ENCODE measurements at places on chromosomes 5 and 9.

GRCh38 chr9:112384690-112385089 lies 4.8 kb downstream of the HSDL2 start:
- DNase-seq = no peak

DNA sequence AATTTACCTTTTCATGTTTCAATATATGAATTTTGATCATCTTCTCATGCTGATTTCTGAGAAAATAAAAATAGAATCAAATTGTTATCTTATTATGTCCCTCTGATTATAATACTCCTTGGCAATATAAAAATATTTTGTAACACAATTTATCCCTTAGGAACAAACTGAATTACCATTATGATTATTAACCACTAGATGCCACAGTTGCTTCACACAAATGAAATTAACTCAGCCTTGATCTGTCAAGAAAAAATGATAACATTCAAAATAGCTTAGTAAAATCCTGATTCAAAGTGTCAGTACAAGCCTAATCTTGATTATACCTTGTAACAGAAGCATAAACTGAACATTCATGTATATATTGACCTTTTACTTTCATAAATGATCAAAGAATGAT lies 4.8 kb upstream of the CHSY3 start:
- no peak for DNase-seq

GRCh38 chr9:106065136-106065535 lies 370.8 kb downstream of the TMEM38B start:
- no peak for DNase-seq

GRCh38 chr5:135662061-135662481 lies 83.3 kb upstream of the CXCL14 start:
- DNase-seq = no peak

DNA sequence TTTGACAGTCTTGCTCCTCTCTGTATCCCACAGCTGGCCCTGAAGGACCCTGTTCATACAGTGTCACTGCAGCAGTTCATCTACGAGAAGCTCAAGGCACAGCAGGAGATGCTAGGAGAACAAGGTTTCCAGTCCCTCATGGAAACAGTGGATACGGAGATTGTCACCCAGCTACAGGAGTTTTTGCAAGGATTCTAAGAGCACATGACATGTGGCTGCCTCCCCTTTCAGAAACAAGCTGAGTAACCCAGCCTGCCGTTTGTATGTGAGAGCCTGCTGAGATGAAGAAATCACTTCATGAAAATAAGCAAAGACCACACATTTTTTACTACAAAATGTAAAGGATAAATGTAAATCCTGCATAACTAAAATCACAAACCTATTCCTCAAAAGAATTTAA lies 48.5 kb downstream of the LRRC70 start:
- no peak for DNase-seq

- no peak for DNase-seq
Observed at GRCh38 chr5:40021007-40021406, 596.2 kb upstream of the DAB2 start.

DNA sequence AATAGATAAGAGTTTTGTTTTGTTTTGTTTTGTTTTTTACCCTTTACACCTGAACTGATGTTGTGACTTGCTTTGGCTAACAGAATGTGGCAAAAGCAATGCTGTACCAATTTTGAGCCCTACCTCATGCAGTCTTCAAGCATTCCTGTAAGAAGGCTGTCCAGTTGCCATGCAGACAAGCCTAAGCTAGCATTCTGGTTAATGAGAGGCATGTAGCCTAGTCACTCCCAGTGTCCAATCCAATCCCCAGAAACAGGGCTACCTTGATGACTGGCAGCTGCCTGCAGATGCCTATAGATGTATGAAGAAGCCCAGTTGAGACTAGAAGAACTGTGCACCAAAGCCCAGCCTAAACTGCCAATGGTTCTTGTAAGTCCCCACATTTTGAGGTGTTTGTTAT lies 9.4 kb upstream of the EFNA5 start:
- no peak for DNase-seq

- no peak for DNase-seq
Observed at GRCh38 chr5:140875085-140876065, at the start of gene PCDHA12. TSS of gene PCDHA12 (plus strand) at chr5:140875308. CDS start at chr5:140875473, 165 bp downstream.

DNA sequence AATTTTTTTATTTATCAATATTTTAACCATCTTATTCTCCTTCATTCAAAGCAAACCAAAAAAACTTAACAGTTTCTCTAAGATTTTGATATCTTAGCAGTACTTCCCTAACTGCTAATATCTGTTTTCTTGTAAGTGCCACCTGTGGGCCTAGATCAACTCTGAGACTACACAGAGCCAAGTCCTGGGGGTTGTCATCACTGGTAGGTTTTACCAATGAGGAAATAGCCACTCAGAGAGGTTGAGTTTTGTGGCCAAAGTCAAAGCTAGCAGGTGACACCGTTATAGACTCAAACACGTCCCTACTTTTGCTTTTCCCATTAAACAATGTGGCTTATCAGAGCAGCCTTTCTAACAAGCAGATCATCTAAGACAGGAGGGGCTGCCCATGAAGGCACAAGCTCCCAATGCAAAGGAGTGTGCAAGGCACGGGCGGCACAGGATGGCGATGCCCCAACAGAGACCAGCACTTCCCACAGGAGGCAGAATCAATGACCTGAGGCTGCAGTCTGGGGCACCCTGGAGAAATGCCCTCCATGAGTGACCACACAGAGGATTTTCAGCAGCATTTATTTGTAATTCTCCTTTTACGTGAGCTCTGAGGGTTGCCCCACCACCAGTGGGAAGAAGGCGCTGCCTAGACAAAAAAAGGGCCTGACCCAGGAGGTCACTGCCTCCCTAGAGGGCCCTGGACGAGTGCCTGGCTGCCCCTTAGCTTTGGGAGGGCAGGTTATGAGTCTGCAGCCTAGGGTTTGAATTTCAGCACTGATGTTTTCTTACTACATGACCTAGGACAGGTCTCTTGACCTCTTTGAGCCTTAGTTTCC lies 7.4 kb downstream of the TBC1D2 start:
- no peak for DNase-seq

DNA sequence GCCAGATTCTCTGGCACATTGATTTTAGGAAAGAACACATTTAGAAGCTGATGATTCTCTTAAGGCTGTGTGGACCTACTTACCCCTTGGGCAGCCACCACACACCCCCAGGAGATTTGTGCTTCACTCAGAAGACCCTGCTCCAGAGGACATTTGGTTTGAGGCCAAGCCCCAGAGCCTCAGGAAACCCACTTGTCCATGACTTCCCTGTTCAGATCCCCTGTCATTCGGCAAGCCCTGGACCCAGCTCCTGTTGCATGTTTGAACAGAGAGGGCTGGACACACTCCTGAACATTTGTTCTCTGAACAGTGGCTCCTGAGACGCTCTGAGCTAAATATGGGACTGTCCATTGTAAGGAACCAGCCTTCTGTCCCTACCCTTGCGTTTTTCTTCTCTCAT lies 82.1 kb downstream of the AMBP start:
- DNase-seq = no peak

GRCh38 chr5:103724271-103724670 lies 161.7 kb upstream of the NUDT12 start:
- no peak for DNase-seq

GRCh38 chr9:114769624-114770023 lies 36.2 kb downstream of the TNFSF15 start:
- no peak for DNase-seq

- DNase-seq = no peak
Observed at GRCh38 chr5:68898951-68899471, 194.8 kb upstream of the SLC30A5 start.

DNA sequence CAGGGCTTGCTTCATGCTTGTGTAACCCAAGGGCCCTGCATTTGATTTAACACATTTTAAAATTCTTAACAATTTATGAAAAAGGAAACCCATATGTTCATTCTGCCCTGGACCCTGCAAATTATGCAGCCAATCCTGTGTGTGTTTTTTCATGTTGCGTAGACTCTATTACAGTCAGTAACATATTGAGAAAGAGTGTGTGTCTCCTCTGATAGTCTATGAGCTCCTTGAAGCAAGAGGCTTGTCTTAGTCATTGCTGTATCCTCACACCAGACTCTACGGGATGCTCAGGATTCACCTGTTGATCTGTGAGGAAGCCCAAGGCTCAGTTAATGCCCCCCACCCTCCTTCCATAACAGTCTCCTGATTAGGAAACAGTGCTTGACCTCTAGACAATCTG lies 177.3 kb upstream of the DMAC1 start:
- DNase-seq = no peak

- DNase-seq = no peak
Observed at GRCh38 chr9:18384066-18384465, 89.9 kb upstream of the ADAMTSL1 start.

DNA sequence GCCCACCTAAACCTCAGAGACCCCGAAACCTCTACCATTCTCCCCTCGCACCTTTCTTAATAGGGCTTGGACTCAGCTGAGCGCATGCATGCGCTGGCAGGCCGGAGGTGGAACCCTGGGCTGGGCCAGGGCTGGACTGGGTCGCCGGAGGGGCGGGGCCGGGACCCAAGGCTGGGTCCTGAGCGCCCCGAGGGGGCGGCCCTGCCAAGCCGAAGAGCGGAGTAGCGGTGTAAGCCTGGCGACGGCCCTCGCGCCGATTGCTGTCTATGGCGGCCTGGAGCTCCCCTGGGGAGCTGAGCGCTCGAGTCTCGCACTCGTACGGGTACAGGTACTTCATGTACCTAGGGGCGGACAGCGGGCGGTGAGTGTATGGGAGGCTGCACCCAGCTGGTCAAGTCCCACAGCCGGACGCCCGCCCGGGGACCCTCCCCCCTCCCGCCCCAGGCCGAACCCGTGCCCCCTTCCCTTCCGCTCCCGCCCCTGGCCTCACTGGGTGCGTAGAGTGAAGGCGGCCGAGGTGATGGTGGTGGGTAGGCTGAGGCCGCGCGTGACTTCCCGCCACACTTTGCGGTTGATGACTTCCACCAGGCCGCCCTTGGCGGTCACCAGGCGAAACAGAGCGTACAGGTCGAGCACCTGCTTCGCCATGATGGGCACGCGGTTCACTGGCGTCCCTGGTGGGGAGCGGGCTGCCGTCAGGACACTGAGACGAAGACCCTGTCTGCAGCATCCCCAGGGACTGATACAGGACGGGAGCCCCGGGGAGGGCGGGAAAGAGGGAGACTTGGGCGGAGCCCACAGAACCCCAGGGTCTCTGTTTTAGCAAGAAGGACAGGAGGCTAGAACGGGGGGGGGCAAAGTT lies 3.3 kb upstream of the DCTN3 start:
- no peak for DNase-seq

- no peak for DNase-seq
Observed at GRCh38 chr9:133843751-133844397, 105.7 kb upstream of the SARDH start.

- peak; percentile 19 for DNase-seq
Observed at GRCh38 chr5:32707418-32707997, 3.6 kb upstream of the NPR3 start.

DNA sequence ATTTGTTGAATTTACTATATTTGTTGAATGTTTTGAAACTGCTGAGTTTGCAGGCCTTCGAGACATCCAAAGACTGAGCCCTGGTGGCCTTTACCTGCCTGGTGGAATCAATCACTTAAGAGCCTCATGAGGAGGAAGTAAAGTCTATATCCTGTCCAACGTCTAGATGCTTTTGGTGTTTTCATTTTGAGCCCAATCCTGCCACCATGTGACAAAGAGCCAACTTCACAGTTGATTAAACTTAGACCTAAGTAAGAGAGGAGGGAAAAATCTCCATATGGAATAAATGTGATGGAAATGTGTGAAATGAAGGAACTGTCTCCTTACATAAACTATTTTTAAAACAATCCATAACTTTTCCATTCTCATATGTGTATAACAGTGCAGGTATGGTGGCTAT lies 220.1 kb downstream of the PRR16 start:
- DNase-seq = no peak

GRCh38 chr5:92527311-92528078 lies 1053.5 kb downstream of the NR2F1-AS1 start:
- no peak for DNase-seq

GRCh38 chr5:87787625-87788256 lies 375.0 kb upstream of the CCNH start:
- DNase-seq = no peak

DNA sequence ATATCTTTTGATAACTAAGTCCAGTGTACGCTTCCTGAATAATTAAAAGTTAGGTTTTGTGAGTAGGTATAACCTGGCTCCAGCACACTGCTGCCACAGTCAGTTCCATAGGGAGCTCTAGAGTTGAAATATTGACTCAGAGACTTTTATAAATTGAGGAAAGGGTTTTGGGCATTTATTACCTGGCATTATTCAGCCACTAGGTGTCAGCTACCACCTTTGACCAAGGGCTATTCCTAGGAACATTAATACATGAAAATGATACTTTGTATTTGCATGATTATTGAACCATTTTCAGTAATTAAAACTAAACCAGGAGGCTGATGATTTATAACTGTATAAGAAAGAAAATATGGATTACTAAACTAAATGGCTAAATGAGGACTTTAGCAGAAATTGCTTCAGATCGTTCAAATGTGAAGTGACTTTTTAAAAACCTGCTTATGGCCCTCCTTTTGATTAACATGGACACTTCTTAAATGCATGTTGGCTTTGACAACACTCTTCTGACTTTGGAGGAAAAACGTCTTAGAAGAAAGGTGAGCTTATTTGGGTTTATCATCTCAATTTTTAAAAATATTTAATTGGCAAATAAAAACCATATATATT lies 83.0 kb downstream of the SMC2 start:
- DNase-seq = peak; percentile 5

DNA sequence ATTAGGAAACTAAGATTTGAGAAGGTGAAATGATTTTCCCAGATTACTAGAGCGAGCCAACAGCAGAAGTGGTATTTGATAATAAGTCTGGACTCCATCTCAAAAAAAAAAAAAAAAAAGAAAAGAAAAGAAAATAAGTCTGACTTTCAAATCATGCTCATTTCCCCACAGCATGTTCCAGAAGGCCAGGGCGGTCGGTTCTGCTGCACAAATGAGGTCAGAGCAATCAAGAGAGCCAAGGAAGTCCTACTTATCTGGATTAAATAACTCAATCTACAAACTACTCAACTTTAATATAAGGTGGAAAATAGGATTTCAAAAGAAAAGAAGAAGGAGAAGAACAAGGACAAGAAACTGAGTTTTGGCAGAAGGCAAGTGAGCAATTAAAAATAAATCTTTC lies 130.4 kb upstream of the RASA1 start:
- DNase-seq = no peak

GRCh38 chr9:136645903-136646754 lies 16.6 kb upstream of the EGFL7 start:
- DNase-seq = no peak

DNA sequence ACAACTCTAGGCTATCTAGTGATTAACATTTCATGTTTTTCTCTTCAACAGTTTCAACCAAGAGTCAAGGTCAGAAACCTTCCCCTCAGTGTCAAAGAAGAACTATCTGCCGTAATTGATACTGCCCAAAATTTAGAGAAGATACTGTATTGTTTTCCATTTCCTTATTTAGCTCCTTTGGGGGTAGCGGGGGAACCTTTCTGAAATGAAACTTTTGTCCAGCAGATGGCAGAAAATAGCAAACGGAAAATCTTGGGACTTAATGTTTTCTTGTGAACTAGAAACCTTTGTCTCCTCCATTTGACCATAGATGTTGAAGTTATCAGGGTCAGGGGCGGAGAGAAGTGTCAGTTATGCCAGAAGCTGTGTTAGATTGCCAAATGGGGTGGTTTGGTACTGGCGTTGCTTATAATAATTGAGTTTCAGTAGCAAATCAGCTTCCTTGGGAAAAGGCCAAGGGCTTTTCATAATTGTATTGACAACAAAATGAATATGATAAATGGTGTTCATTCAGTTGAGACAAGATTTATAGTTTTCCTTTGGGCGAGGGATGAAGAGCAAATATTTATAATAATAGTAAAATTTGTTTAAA lies 101.7 kb upstream of the TLX3 start:
- peak; percentile 47 for DNase-seq

Measured in Jurkat, Clone E6-1 (cell line).